ENCODE measurements at places on chromosomes 2 and 18.

- peak; percentile 89 for DNase-seq
Observed at GRCh38 chr2:37614061-37614738, 57.2 kb downstream of the CDC42EP3 start.

DNA sequence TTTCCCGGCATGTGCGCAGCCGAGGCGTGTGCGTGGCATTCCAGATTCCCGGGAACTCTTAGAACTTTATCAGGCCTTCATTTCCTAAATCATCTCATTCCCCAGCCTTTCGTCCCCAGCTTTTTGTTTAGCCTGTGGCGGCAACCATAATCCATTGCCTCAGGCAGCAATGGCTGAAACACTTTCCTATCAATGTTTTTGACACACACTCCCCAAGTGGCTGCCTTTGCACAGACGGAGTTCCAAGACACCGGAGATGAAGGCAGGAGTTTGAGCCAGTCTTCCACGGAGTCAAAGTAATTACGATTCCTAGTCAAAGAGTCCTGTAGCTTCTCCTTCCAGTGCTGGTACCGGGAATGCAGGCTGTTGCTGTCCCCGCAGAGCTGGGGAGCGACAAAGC lies 64.8 kb downstream of the KCNG2 start:
- DNase-seq = no peak

DNA sequence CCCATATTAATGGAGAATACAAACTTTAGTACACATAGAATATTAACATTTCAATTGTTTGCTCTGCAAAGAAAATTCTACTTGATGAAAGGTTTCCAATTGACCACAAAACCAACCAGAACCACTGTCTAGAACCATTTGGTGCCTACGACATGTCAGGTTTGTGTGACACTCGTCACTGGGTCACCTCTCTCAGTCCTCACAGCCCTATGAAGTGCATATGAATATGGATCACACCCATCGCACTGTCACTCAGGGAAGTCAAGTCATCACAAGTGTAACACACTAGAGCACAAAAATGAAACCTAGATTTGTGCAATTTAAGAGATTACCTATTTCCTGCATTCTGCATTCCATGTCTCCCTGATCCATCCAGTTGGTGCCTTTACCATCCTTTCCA lies 43.7 kb downstream of the PTPN2 start:
- no peak for DNase-seq

- no peak for DNase-seq
Observed at GRCh38 chr2:68809324-68810240, 61.6 kb downstream of the BMP10 start.
